ENCODE measurements at places on chromosomes 5 and 9.

- no peak for DNase-seq
These were observed 220.2 kb upstream of the DMRT1 start for GRCh38 chr9:621201-621855.

- DNase-seq: no peak
These were observed 19.8 kb upstream of the OTULIN start for GRCh38 chr5:14644623-14645237.

DNA sequence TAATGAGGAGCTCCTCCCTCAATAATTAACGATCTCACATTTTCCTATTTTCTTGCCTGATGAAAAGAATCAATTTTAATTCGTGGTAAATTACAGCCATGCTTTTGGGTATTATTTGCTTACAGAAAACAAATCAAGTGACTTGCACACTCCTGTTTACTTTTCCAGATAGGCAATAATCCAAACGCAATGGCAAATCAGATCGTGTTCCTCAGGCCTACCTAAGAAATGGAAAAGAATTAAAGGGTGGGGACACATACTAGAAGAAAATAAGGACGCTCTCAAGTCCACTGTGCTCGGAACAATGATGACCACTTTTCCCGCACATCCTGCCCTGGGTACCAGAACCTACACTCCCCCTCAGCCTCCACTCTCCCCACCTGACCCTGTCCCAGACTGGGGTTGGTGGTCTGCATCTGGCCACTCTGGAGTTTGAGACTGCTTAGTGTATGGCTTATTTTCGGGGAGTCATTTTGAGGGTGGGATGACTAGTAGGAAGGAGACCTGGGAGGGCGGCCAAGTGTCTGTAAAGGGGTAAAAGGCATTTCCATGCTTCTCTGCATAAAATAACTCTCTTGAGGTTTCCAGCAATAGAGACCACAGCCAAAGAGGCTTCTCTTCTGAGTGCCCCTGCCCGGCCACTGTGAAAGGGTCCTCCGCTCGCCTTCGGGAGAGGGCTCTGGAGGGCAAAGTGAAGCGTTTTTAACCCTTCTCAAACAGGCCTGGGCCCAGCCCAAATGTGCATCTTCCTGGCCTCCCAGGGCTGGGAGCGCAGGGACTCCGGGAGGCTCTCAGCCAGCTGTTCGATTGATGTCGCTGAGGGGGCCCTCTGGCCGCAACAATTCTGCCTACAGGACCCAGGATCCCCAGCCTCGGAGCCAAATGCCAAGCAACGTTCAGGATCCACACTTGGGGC is 4.5 kb upstream of the OTP start:
- peak; percentile 15 for DNase-seq

- DNase-seq: no peak
These were observed 2.4 kb upstream of the STC2 start for GRCh38 chr5:173330338-173331206.

GRCh38 chr9:14301583-14302021 is 12.3 kb downstream of the NFIB start:
- no peak for DNase-seq

DNA sequence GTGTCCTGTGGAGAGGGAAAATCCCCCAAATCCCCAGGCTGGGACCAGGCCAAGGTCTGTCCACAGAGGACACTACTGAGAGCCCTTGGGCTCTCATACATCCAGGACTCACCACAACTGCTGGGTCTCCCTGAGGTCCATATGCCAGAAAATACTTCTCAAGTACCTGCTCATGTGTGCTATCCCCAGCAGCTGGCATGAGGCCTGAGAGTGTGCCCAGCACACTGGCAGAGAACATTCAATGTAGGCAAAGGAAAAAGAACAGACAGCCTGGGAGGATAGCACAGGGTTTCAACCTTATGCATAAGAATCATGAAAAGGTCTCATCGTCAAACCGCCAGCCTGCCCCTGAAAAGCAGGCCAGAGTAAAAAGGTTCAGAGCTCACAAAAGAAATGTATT is 154.1 kb upstream of the TAS2R1 start:
- no peak for DNase-seq

GRCh38 chr5:113068559-113068958 is 92.0 kb downstream of the DCP2 start:
- no peak for DNase-seq

GRCh38 chr9:124709292-124709690 is 61.8 kb downstream of the NR6A1 start:
- no peak for DNase-seq

DNA sequence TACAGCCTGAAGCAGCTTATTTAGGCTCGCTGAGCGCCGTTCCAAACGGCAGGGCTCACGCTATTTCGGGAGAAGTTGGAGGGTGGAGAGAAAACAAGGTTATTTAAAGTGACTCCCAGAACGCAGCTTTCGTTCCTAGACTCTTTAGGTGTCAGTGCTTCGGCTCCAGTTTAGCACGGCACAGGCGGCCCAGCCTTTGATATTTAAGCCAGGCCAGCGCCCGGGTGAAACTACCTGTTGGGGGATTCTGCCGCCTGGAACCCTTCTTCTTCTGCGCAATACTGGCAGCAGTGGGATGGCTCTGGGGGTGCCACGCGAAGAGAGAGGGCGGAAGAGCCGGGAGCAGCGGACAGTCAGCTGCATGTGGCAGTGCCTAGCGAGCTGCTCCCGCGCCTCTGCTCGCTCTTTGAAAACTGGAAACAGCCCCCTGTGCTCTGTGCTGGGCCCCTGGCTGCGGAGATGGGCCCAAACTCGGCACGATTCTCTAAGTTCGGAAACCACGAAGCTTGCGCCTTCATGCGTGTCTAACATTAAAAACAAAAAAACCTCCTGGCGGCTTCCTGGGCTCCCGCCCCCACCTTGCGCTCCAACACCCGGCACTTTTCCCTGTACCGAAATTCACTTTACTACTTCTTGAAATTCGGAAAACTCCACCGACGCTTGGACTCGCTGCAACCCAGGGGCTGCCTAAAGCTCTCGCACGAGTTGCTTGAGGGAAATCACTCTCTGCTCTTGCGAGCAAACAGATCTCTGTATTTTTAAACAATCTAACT is 34.6 kb upstream of the NFIB start:
- no peak for DNase-seq

- DNase-seq: no peak
These were observed 125.7 kb downstream of the BARX1 start for GRCh38 chr9:93829271-93830011.

GRCh38 chr5:14171621-14172020 is 28.5 kb downstream of the TRIO start:
- no peak for DNase-seq

DNA sequence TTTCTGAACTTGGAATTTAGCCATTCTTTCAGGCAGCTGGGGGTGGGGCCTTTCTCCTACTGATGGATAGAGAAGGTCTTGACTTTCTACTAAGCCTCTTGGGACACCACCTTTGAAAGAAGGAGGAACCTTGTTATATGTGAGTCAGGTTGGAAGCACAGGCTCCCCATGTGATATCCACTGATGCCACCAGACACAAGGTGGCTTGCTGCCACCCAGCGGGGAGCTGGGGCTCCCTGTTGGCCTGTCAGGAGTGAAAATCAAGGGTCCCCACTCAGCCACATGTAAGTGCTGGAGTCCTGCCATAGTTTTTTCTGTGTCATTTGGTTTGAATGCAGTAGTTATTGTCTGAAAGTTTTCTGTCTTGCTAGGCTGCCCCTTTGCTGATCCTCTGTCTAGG is 252.4 kb upstream of the NFIL3 start:
- DNase-seq: no peak

DNA sequence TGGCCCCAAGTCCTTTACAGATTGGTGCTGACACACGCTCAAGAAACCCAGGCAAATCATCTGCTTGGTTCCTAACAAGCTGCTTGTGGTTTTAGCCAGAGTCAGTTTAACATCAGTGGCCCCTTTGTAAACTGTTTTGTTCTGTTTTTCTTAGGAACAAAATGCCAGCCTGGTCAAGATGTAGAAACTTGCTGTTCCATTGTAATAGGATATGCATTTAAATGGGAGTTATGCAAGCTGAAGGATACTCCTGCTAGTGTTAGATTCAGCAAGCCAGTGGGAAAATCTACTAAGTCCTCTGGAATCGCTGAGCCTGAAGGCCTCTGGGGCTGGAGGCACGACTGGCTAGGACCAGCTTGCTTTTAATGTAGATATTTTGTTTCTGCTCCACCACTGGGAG is 391.1 kb downstream of the TLE4 start:
- DNase-seq: no peak

DNA sequence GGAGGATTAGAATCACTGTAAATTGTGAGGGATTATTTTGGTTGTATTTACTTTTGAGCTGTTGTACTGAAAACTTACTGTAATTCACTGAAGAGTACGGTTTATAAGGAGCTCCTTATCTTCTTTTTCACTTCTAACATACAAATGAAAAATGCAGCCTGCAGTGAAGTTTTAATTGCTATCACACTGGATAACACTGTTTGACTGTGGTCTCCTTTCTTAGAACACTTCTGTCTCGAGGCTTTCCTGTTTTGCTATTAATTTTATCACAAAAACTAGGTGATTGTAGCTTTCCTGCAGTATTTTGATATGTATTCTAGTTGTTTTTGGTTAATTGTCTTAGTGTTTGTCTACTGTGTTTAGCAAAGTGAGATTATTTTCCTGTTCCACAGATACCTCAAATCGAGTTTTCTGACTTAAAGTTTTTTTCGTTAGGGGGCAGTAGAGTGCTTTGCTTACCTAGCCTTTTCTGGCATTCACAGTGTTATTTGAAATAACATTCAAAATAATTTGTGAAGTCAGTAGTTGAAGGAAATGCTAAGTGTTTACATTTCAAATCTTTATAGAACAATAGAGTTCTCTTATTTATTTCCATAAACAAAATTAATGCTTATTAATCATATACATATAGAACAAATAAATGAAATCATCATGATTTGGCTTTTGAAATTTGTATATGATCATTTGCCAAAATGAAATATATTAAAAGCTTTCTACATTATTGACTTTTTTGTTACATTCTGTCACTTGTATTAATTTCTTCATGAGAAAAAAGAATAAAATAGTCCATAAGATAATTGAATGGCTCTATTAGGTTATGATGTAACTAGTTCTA is 52.9 kb downstream of the COMMD10 start:
- no peak for DNase-seq

GRCh38 chr5:139863855-139864558 is 68.4 kb downstream of the PSD2 start:
- DNase-seq: no peak

DNA sequence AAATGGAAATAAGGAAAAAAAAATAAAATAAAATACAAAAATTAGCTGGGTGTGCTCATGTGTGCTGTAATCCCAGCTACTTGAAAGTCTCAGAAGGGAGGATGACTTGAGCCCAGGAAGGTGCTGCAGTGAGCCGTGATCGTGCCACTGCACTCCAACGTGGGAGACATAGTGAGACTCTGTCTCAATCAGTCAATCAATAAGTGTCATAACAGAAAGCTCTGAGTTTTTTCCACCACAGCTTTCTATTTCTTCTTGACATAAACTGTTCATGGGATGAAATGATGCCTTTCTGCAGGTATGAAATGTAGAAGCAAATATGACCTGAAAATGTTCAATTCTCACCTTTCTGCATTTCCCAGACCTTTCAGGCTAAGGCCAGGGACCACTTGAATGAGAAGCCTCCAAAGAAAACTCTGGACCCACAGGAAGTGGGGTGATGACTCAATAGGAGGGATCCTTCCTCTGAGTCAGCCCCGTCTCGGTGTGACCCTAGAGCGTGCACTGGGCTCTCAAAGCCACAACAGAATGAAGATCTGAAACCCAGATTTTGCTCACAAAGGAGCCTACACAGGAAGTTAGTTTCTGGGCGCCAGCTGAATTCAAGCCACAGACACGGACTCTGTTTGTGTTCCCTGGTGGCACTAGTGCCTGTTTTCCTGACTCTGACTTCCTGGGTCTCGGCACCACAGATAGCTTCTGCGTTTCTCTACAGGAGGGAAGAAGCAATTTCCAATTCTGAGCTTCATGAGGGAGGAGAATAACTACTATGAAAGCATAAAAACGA is 62.0 kb downstream of the ANKH start:
- DNase-seq: no peak

DNA sequence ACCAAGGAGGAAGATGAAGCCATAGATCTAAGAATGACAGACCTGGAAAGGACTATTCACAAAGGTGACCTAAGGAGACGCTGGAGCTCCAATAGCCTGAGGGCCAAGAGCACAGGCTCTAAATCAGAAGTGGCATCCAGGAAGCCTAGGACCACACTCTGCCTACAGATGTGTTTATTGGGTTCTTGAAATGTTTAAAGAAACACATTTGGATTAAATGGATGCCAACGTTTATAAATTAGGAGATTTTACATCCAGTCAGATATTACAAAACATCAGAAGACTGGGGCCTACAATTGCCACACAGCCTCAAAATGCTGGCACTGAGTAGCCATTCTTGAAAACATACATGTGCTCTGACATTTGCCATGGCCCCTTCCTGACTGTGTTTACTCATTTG is 80.9 kb downstream of the HMHB1 start:
- DNase-seq: no peak

DNA sequence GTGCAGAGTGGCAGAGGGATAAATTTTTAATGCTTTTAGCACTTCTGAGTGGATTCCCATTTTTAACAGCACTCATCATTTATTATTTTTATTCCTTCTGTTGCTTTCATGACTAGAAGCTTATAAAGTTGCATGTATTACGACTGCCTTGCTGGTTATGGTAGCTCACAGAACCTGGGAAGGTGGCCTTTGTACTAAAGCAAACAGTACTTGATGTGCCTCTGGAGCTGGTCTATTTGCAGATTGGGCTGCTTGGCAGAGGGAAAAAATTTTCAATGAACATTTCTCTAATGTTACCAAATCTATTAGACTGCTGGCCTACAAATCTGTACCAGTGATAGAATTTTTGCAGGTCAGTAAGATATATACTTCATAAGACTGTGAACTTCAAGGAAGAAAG is 274.5 kb upstream of the C9orf72 start:
- no peak for DNase-seq
